Activated CD4-positive, alpha-beta T cell treated with anti-CD3 and anti-CD28 coated beads for 24 hours (primary cell): ENCODE measurements at places on chromosomes 2 and 18.

DNA sequence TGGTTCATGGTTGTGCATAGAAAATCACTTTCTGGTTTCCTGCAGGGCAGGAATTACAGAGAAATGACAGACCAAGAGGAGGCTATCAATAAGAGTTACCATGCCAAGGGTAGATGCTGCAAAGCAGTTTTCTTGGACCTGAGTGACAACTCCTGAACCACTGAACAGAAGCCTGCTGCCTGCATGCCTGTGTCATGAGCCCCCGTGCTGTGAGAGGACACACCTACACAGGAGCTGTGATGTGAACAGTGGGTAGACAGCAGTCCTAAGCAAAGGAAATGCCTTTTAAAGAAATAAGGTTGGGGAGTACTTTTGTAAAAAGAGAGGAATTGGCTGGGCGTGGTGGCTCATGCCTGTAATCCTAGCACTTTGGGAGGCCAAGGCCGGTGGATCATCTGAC lies 54.2 kb upstream of the CREB1 start:
- no peak for DNase-seq

- no peak for DNase-seq
Measured at GRCh38 chr2:237857791-237858190, 1.6 kb upstream of the RAMP1 start.

DNA sequence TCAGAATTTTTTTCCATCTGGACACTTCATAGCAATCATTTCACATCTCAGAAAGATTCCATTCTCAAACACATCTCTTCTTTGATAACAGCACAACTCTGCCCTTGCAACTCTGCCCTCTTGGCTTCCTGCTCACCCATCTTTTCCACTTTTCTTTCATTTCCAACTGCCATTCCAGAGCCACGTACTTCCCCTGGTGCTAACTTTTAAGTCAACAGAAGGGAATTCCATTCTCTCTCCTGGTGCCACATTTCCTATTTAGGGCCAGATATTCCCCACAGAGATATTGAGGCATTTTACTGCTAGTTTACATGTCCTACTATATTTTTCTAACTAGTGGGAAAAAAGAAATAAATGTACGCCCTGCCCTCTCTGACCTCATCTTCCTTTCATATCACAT lies 590.2 kb downstream of the ARHGAP15 start:
- DNase-seq = no peak

DNA sequence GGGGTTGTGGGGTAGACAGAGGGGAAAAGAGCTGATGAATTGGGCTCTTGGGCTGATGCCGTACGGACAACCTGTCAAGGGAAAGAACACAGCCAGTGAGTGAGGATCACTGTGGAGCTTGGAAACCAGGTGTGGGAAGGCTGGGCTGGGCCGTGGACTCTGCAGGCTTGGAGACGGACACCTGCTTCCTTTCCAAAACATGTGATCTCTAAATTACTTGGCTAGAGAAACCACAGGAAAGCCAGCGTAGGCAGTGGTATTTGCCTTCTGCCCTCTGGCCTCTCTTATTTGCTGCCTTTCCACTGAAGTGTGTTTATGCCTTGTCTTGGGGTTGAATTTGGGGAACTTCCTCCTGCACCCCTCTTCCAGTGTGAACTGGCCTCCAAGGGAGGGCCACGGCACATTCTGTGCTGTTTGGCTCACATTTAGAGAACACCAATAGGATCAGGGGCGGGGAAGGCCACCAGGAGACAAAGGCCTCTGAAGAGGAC lies 267.7 kb downstream of the PRKCE start:
- no peak for DNase-seq

DNA sequence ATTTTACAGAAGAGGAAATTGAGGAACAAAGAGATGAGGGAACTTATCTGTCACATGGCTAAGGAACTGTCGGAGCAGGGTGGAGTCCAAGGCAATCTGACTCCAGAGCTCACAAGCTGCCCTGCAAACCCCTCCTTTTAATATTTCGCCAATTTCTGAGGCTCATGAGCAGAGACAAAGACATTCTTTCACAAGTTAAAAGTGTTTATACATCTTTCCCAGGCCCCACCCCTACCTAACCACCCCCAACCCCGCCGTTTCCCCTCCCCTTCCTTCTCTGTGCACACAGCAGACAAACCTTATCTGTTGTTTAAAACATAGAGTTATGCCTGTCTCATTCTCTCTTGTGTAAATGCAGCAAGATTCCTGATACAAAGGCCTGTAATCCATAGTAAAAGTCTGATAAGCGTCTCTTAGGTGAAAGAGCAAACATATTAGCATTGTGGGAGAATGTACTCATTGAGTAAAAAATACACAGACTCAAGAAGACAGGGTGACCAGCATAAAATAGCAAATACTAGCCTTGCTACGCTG lies 44.3 kb downstream of the EPHA4 start:
- no peak for DNase-seq

DNA sequence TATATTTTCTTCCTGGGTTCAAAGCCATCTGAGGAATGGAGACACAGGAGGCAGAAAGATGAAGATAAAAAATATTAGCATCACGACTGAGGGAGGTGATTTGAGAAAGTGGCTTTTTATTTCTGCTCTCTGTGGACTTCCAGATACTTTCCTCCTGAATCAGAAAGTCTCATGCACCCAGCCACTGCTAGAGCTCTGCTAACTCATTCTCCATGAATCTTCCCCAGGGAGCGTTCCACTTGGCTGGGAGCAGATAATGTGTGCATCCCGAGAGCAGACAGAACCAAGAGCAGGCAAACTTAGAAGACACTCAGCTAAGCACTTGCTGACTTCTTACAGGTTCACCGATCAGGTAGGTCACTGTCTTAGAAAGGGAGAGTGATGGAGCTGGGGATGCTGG lies 264.1 kb upstream of the THUMPD2 start:
- no peak for DNase-seq

- no peak for DNase-seq
Measured at GRCh38 chr2:172079838-172080640, 5.3 kb upstream of the DLX1 start.

- DNase-seq = no peak
Measured at GRCh38 chr2:17583166-17583565, 42.7 kb downstream of the VSNL1 start.

GRCh38 chr2:97871096-97871780 lies 124.5 kb downstream of the TMEM131 start:
- no peak for DNase-seq
